ENCODE measurements at places on chromosomes 5 and 9. TPM values are rescaled to one million over a fixed set of nuclear protein-coding genes. Genes with fewer than 3 reads are reported as not detected.

Gene ANKRD34B
- total RNA-seq: not detected

Gene LPAR1
- 0.32 TPM for total RNA-seq

Gene CTXN3
- total RNA-seq: under 0.01 TPM

Gene TNPO1
- 1,010 TPM for total RNA-seq

Gene CACFD1
- 5.3 TPM for total RNA-seq

Gene LSM11
- 10.2 TPM for total RNA-seq
